ENCODE measurements at places on chromosomes 2 and 18.

DNA sequence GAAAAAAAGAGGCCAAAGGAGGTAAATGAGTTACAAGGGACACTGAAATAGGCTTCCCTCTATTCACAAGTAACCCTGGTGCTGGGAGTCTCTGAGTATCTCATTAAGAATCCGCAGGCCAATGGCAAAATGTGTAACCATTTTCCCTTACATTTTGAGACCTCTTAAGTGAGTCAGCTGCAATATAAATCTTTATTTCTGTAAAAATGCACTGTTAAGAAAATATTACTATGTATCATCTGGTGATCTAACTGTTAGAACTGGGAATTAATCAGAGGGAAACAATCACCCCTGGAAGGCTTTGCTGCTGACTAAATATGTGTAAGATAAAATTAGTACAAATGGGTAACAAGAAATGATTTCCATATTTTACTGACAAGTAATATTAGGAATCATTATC, 483.1 kb upstream of the CHST9 start:
- no peak for DNase-seq

- no peak for DNase-seq
These were observed 264.9 kb upstream of the CCDC68 start for GRCh38 chr18:55224086-55224625.

DNA sequence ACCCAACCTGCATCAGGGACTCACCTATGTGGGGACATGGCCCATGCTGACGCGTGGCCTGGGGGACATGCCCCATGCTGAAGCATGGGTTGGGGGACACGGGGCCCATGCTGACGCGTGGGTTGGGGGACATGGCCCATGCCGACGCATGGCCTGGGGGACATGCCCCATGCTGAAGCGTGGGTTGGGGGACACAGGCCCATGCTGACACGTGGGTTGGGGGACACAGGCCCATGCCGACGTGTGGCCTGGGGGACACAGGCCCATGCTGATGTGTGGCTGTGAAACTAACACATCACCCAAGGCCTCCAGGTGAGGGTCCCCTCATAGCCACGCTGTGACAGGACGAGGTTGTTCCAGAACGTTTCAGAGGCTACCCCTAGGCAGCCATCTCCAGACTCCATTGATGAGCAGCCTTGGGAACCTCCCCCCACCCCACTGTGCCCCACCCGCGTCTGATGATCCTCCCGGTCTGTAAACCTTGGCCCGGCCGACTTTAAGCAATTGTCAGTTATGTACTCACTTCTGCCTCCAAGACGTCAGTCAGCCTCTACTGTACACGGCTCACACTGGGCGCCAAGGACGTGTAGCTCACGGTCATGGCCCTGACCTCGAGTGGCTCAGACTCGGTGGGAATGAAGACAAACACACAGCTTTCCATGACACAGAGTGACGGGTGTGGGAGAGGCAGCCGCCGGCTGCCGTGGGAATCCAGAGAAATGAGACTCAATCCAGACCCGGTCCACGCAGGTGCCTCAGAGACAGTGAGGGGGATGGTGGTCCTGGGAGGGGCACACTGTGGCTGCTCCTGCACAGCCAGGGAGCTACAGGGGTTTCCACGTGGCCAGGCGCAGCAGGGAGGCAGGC, 50.2 kb upstream of the SLC66A3 start:
- DNase-seq = no peak

- no peak for DNase-seq
These were observed 64.8 kb upstream of the CYTIP start for GRCh38 chr2:157508676-157509075.

GRCh38 chr2:152402780-152403759, 68.1 kb downstream of the FMNL2 start:
- DNase-seq = no peak

- no peak for DNase-seq
These were observed 849 bp downstream of the AQP4 start for GRCh38 chr18:26864658-26865057.

DNA sequence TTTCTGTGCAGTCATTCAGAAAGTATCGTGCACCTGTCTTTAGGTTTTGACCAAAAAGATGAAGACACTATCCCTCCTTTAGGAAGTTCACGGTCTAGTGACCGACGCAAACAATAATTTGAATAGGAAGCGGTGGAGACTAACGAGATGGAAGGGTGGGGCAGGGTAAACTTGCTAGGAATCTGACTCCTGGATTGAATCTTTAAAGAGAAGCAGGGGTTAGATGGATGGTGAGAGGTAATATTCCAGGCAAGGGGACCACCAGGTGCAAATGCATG, 651 bp upstream of the TXNL1 start:
- DNase-seq = no peak

GRCh38 chr2:214497489-214497888, 86.6 kb downstream of the VWC2L start:
- no peak for DNase-seq

DNA sequence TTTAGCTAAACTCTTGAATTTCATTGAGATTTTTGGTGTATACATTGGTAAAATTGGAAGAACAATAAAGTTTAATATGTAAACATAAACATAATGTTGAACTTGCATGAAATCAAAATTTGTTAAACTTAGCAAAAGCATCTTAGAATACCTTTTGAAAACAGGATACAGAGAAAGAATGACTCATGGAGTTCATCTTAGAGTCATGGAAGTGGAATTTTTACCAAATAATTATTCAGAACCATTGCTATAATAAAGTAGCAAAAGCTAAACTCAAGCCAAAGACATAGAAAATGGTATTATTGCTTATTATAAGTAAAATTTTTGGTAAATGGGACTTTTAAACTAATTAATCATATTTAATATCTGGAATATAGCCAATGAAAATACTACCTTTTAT, 841.6 kb upstream of the SLC39A10 start:
- no peak for DNase-seq

GRCh38 chr2:11624893-11625292, 45.1 kb downstream of the NTSR2 start:
- no peak for DNase-seq

DNA sequence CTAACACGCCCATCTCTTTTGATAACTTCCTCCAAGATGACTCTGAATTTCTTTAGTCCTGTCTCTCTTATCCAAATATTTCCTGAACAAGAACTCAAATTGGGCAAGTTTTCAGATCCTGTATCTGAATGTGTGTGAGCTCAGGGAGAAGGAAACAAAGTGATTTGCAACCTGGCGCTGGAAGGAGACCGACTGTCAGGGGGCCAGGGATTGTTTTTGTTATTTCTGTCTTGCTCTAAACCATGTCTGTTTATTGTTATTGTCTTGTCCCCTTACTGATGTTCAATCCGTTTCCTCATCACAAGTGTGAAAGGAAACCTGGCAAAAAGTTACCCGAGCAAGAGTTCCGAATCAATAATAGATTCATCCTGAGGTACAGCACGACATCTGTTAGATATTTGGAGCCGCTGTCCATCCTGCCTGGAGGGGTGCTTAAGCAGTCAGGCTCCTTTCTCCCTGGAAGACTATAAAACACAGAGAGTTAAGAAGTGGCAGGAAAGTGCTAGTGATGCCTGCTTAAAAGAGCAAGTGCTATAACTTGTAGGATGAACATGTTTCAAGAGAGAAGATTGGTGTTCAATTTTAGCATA, 132.5 kb upstream of the OSR1 start:
- no peak for DNase-seq

DNA sequence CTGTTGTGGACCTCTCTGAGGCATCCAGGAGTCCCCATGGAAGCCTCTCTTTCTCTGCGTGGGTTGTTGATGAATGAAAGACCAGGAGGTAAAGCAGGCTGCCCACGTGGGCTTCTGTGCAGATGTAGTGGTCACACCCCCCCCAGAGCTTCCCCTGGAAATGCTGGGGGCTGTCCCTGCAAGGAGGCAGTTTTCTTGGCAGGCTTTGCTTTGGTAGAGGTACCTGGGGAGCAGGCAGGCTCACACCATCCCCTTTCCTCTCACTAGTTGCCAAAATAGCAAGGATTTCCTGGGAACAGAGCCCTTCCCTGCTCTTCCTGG, 97.6 kb upstream of the MAP3K20 start:
- DNase-seq = no peak

- DNase-seq = no peak
These were observed 48.2 kb downstream of the HAUS1 start for GRCh38 chr18:46152436-46152807.

GRCh38 chr2:149449017-149449416, 118.6 kb downstream of the LYPD6 start:
- no peak for DNase-seq

All from GM04503 (cell line).